ENCODE measurements at places on chromosomes 2 and 18.
A peak's percentile ranks its signal among the peaks of the same experiment; 100 is the strongest.

DNA sequence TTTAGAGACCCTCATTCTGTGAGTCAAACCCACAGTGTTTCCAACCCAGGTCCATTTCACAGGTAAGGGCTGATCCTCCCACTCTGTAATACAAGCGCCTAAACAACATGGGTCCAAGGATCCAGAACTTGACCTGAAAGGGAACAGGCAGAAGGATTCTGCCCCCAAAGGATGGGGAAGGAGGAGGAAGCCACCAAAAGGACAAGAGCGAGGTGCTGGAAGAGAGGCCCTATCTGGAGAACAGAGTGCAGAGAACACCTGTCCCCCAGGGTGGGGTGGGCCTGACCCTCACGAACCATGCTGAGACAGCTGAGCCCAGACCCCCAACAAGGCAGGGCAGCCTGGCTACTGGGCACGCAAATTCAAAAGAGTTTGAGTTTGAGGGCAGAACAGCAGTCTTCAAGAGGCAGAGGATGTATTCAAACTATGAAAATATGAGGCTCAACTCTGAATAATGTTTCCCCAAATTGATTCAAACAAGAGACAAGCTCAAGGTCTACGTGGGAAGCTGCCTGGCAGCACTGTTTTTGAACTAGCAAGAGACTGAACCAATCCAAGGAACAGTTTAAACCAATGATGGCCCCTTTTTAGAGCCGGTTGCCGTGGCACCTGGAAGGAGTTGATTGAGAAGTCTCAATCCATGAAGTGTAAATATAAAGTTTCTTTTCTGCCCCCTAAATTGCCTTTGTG is 212.7 kb downstream of the ALPK2 start:
- DNase-seq = no peak

- DNase-seq = no peak
Observed at GRCh38 chr2:117271631-117272030, 542.9 kb upstream of the DDX18 start.

DNA sequence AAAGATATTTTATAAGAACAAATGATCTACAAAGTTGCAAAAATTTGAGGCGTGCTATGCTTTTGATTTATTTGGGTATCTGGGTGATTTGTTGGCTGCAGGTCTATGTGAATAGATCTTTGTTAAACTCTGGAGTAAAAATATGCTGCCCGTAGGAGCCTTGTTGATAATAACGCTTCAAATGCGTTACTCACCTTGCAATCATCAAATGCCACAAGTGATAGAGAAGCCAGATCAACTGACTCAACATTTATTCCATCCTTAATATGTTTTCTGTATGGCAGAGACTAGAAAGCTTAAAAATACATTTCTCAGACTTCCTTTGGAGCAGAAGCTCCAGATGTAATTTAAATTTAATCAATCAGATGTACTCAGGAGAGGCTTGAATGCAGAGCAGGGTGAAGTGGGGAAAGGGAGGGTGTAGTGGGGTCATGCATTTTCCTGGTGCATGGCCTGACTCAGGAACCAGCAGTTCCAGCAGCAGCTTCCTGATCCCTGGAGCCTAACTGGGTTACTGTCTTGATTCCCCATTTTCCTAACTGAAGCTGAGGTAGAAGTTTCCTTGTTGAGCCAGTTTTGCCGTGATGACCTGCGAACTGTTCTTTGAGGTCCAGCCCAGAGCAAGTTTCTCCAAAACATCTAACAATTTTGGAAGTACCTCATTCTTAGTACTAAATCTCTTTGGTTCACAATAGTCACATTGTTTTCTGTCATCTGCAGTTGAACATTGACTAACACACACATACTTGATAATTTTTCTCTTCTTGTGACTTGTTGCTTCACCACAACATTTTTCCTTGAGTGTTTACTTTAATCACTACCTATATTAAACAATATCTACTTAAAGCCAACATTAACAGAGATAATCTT is 284.7 kb upstream of the CWC22 start:
- DNase-seq = no peak

GRCh38 chr2:151269798-151270568 is 8.3 kb upstream of the RBM43 start:
- no peak for DNase-seq

DNA sequence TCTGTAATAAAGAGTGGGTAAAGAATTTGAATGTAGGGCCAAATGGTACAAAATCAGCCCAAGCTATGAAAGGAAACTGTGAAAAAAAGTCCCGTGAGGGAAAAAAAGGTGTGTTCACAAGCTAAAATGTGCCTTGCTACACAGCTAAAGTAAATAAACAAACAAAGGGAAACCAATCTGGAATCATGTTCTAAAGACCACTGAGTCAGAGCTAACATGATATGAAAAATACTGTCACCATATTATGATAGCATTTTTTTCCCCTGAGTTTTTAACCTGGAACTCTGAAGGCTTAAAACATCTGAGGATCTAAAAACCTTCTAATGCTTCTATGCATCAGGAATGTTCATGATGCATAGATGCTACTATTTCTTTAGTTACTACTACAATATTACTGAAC is 58.8 kb downstream of the SCN1A start:
- no peak for DNase-seq

DNA sequence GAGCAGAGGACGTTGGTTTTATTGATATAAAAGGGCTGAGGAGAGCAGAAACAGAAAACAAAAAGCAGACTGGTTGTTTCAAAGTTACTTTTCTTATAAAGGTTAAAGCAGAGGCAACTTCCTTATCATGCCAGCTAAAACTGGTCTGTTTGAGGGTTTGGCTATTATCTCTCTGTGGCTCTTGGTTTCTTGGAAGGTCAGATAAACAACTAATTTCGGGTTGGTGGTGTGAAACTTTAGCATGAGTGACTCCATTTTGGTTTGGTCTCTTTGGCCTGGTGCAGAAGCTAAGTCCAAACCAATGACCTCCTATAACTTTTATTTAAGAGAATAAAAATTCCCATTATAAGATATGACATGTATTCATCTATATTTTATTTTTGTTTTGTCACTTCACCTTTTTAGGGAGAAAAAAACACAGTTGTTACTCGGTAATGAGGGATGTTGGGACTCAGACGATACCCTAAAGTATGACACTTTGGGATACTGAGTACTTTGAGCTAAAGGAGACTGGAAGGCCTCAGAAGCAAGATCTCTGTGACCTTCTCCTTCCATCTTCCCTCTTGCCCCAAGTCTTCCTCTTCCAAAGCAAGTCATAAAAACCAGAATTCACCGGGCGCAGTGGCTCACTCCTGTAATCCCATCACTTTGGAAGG is 23.3 kb downstream of the TNFAIP6 start:
- no peak for DNase-seq

DNA sequence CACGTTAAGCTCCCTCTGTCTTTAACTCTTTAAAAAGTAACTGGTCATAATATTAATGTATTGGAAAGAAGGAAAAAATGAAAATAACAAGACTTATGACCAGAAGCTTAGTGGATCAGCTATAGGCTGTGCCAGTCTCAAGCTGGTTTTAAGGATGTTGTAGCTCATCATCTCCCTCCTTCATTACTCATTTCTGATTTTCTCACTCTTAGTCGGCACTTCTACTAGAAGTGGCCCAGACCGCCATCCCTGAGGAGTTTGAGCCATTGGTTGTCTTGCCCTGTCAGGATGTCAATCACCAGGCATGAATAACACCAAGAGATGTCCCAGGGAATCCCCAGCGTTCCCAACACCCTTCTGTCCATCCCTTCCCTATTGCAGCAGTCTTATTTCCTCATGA is 151.5 kb downstream of the ASXL3 start:
- DNase-seq = no peak

DNA sequence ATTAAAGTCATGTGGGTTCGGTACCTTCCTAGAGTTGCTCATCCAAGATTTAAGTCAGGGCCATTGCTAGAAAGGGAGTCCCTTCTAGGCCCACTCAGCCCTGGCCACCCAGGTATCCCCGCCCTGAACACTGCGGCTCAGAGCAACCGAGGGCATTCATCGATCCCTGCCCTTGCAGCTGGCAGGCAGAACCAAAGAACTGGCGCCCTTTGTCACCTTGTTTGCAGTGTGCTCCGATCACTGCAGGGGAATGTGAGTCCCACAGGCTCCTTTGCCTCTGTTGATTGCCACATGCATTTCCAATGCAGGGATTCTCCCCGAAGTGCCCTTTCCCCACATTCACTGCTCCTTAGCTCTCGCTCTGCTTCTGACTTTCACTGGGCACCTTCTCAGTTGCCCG is 108.5 kb downstream of the CMPK2 start:
- DNase-seq = no peak

- DNase-seq = no peak
Observed at GRCh38 chr2:51032751-51033330, 909 bp upstream of the NRXN1 start.

GRCh38 chr18:13541621-13542519 is 184.5 kb downstream of the FAM210A start:
- DNase-seq = no peak

GRCh38 chr2:192203876-192204275 is 9.1 kb upstream of the TMEFF2 start:
- DNase-seq = no peak

GRCh38 chr18:11752116-11752911 is 63.2 kb downstream of the GNAL start:
- peak; percentile 6 for DNase-seq

- DNase-seq = no peak
Observed at GRCh38 chr18:26919627-26920026, 54.1 kb upstream of the AQP4 start.

DNA sequence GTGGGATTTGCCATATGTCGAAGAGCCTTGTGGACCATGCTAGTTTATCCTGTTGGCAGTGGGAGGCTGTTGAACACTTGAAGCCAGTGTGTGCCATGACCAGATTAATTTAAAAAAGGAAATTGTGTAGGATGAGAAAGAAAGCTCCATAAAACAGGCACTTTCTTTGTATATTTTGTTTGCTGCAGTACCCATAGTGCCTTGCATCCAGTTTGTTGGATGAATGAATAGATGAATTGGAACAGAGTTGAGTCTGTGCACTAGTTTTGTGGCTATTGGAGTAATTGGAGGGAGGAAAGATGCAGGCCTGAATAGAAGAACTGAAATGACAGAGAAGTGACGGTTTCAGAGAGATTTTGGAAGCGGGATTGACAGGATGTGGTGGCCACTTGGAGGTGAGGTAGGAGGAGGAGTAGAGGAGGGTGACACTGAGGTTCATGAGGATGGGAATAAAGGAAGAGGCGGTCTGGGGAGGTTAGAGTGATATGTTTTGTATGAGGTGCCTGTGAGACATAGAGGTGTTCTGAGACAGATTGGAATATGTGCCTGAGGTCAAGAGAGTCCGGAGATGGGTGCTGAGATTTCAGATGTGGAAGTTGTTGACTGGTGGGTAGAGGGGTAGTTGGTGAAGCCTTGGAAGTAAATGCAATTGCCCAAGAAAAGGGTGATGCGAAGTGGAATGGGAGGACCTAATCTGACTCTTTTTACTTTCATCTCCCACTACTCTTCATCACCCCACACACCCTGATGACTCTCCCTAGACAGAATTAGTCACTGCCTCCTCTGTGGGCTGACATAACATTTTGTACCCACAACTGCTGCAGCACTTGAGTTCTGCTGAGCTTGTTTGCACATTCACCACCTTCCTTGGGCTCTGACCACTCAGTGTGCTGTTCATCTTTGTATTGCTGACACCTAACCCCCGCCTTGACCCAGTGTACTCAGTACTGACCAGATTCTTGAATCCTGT is 5.1 kb downstream of the DGUOK start:
- DNase-seq = no peak

- DNase-seq = no peak
Observed at GRCh38 chr2:224596289-224596688, 11.1 kb upstream of the CUL3 start.

GRCh38 chr18:77168811-77169311 is 36.3 kb upstream of the MBP start:
- no peak for DNase-seq

DNA sequence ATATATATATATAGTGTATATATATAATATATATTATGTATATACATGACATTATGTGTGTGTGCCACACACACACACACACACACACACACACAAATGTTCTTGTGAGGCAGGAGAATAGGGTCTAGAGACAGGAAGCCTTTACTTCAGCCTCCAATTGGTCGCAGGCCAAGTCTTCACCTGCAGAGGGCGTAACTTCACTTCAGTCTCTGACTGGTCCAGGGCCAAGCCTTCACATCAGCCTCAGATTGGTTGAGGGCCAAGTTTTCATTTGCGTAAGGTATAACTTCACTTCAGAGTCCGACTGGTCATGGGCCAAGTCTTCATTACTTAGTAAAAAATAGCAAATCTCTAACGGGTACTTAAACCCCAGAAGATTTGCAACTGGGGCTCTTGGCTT is 13.2 kb upstream of the SS18 start:
- peak; percentile 38 for DNase-seq

DNA sequence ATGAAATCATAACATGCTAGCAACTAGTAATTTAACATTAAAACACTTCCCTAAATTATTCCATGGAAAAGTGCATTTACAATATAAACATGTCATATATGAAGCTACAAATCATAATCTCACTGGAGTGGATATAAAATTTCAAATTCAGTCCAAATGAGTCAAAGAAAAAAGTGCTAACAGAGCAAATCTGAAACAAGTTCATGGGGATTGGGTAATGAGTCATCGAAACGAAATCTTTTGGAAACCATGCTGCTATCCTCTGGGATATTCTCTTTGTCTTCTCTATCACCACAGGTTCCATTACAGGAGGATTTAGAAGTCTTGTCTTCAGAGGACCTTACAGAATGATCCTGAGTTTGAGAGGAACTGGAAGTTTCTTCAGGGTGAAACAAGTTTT is 34.1 kb downstream of the STK17B start:
- DNase-seq = no peak

DNA sequence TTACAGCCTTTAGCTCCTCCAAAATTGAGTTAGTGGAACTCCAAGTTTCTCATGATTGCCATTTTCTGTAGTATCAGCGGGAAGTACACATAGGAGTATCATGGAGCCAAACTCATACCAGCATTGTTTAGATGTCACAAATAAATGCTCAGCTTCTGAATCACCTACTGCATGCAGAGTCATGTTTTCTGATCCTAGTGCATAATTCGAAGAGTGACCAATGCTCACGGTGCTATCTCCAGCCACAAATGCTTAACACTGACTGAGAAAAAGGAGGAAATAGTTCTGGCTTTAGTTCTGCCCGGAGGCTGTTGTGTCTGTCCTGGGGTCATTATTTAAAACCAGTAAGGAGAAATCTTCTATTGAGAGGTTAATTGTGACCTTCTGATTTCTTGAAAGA is 45.4 kb upstream of the LRATD1 start:
- no peak for DNase-seq

GRCh38 chr2:41698678-41699422 is 349.0 kb upstream of the PKDCC start:
- DNase-seq = no peak

- DNase-seq = no peak
Observed at GRCh38 chr2:241846406-241846805, 12.3 kb downstream of the PDCD1 start.

- DNase-seq = no peak
Observed at GRCh38 chr18:45250479-45250878, 364.8 kb upstream of the SLC14A2 start.

DNA sequence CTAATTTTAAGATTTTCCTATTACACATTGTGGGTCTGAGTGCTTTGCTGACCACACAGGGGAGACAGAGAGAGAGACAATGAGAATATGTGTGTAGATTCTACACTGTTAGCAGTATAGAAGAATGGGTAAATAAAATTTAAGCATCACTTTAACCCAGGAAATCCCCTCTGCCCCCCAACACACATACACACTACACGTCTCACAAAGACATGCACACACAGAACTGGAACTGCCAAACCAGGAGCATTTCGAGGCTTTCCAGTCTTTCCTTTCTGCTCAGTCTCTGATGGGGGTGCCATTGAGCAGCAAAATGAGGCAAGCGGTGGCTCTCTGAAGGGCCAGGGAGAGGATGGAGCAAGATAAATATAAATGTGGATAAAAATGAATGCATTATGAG is 2.5 kb downstream of the MERTK start:
- no peak for DNase-seq

GRCh38 chr2:110662560-110662959 is 15.3 kb downstream of the BUB1 start:
- no peak for DNase-seq
